ENCODE measurements at places on chromosomes 6 and 20.
A peak's percentile ranks its signal among the peaks of the same experiment; 100 is the strongest.

DNA sequence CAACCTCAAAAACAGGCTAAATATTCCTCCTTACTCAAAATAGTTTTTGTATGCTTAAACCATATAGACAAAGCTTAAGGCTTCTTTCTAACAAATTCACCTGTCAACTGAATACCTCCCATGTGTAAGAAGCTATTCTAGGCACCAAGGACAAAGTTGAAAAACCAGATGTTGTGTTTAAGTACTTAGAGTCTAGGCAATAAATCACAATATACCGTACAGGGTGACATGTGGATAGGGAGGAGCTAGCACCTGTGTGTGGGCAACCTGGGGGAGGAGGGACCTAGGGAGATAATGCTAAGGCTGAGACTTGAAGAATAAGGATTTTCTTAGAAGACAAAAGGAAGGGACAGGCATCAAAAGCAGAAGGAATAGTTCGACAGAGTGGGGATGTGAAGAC lies 123.5 kb downstream of the LMBRD1 start:
- no peak for DNase-seq

GRCh38 chr6:92681401-92681800 lies 738.0 kb downstream of the EPHA7 start:
- no peak for DNase-seq

DNA sequence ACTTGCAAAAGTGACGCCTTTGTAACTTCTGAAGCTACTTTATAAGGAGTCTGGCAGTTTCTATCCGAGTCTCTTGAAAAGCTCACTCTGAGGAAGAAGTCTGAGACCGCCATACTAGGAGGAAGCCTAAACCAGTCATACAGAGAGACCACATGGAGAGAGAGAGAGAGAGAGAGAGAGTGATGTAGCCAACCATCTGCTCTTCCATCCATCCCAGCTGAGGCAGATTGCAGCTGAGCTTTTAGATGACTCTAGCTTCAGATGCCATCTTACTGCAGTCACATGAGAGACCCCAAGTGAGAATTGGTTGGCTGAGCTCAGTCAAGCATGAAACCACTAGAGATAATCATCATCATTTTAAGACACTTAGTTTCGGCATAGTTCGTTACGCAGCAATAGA lies 15.0 kb upstream of the DTNBP1 start:
- DNase-seq, result no peak

DNA sequence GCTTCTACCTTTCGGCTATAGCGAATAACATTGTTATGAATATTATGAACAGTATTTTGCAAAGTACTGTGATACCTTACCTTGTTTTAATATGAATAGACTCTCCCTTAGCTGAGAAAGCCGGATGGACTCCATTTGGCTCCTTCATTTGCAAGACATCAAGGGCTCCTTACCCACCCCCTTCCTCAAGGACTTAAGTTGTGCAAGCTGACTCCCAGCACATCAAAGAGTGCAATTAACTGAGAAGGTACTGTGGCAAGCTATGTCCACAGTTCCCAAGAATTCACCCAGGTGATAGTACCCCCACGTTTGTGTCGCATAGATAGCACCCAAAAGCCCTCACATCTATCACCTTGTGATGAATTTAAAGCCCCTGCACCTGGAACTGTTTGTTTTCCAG lies 11.2 kb downstream of the CST5 start:
- no peak for DNase-seq

GRCh38 chr20:62675877-62676260 lies 32.8 kb upstream of the NTSR1 start:
- no peak for DNase-seq

- DNase-seq, result no peak
Measured at GRCh38 chr20:18748987-18749386, 64.6 kb upstream of the SCP2D1 start.

- no peak for DNase-seq
Measured at GRCh38 chr6:54861905-54862616, 15.5 kb downstream of the FAM83B start.

- no peak for DNase-seq
Measured at GRCh38 chr20:61982191-61982950, 83.3 kb downstream of the TAF4 start.

DNA sequence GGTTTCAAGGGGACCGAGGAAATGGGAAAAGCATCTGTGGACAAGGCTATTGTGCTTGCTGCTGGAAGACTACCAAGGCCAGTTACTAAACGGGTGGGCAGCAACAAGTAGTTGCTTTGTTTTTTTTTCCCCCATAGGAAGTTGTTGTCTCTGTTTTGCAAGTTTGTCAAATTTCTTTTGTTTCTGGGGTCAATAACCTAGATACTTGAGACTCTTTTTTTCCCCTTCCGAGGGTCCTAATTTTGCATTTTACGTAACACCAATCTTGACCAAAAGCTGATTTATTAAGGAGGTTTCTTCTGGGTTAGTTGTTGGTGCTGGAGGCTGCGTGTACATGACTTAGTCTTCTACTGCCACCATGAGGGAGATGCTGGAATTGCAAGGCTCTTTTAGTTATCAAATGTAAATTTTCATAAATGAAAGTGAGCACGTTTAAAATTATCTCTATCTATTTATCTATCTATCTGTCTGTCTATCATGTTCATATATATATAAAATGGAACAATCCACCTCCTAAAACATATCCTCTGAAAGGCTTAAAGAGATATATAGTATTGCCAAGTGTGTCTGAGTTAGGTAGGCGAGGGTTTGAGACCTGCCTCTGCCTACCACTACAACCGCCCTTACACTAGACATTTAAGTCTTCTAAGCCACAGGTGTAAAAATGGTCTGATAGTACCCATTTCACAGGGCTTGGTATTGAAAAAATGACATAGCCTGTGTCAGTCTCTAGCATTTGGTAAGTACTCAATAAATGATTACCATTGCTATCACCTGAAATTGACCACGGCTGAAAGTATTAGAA lies 60.2 kb downstream of the GCLC start:
- DNase-seq, result peak; percentile 46

DNA sequence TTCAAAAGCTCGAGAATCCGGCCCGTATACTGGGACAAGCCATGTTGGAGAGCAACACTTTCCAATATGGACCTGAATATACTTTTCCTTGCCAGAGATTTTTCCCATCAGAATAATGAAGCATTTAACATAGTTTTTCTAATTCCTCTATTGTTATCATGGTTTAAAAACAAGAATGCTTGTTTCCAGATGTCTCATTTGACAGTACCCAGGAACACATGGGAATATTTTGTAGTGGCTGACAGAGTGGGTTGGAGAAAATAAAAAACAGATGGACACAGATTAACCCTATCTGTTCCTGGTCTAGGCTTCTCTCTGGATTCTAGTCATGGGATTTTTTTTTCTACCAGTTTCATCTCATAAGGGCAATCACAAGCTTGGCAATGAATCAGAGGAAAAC lies 164.8 kb upstream of the CEP162 start:
- no peak for DNase-seq

Data from stimulated activated naive CD4-positive, alpha-beta T cell treated with Interleukin-2 at 50 U/mL for 16 hours (primary cell).